ENCODE measurements at places on chromosomes 2 and 18.

- DNase-seq = no peak
Measured at GRCh38 chr2:74427551-74427950, 6.0 kb downstream of the WDR54 start.

DNA sequence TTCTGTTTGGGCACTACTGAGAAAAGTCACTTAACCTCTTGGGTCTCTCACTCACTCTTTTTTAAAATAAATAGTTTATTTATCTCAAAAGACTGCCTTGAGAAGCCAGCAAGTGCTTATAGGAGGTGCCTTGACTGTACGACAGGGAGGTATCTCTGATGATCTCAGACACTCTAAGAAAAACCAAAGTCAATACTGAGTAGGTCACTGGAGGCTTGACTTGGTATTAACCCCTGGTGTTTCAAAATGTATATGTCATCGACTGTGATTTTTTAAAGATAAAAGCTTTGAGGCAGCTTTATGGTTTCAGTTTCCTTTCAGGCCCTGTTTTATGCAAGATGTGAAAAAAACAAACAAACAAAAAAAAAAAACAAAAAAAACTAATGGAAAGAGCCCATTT lies 33.7 kb downstream of the MREG start:
- DNase-seq = no peak

- DNase-seq = no peak
Measured at GRCh38 chr2:66839551-66840320, 404.8 kb downstream of the MEIS1 start.

DNA sequence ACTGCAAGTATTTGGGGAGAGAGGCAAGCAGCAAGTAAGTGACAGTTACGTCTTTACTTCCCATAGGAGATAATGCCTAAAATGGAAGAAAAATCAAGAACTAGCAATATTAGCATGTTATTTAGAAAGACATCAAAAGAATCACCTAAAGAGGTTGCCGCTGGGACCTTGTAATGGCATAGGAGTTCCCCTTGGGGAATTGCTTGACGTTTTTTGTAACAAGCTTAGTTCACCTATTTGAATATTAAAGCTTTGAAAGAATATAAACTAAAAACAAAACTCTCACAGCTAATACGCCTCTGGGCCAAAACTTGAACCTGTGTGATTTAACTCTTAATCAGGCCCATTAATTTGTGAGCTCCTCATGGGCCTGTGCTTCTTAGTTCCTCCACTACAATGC lies 89.0 kb downstream of the AAK1 start:
- DNase-seq = no peak

- no peak for DNase-seq
Measured at GRCh38 chr18:13302040-13302439, 83.5 kb downstream of the LDLRAD4 start.

DNA sequence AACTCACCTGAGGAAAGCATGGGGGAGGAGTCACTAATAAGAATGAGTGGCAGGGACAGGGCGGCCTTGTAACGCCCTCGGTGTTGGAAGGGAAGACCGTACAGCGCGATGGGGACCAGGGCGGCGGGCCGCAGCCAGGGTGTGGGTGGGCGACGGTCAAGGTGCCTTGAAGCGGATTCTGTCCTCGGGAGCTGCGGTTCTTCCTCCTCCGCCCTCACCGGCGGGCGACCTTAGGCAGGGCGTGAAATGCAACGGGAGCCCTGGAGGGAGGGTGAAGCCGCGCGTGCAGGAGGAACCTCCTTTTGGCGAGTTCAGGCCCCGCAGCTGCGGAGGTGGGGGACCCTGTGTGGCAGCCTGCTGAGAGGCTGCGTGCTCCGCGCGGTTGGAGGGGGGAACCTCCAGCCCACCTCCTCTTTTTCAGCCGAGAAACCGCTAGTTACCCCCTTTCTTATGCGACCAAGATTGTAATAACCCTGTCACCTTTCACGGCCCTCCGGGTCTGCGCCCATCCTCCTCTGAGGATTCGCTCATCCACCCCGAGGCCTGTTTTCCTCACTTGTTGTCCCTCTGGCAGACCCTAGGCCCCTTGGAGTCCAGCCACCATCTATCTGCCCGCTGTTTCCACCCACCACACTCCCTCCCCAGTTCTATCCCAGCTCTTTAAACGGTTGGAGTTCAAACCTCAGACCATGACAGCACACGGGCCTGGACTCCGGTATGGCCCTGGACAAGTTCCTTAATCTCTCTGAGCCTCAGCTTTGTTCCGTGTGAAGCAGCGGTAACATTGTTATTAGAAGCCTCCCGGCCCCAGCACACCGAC lies 823 bp upstream of the RNU2-63P start:
- DNase-seq = no peak

- no peak for DNase-seq
Measured at GRCh38 chr18:67794521-67794920, 278.0 kb upstream of the DSEL start.

DNA sequence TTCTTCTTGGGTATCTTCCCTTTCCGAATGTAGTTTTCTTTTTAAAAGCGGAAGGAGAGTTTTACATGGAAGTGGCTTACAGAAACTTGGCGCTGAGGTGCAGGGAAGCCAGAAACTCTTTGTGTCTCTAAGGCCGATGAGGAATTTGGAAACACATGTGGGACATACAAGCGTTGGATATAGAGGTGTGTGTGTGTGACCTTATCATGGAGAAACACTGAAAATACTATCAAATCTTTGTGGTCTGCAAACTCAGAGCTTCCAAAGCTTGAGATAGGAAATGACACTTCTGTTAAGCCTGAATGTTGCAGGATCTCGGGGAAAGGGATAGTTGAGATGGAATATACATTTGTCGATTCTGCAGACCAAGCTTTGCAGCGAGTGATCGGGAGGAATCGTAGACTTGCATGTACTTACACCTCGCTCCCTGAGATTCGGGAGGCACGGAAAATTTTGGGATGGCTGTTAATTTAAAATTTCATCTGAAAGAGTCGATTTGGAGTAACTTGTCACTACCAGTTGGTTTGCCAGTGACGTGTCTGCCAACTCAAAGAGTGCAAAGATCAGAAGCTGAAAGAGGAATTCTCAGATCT lies 1.0 kb downstream of the NAB1 start:
- DNase-seq = no peak

DNA sequence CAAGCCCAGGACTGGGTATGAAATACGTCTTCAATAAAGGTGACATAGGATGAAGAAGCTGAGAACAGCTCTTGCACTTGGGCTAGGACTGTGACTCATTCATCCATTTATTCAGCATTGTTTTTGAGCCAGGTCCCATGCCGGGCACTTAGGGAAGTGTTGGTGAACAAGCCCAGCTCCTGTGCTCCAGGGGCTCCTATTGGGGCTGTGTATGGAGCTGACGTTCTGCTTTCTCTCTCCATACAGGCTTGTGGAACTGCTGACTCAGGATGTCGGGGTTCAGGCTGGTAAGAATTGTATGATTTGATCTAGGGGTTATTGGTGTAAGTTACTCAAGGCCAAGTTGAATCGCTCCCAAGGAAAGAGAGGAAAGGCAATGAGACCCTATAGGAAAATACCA lies 24.0 kb downstream of the MYO7B start:
- DNase-seq = no peak

DNA sequence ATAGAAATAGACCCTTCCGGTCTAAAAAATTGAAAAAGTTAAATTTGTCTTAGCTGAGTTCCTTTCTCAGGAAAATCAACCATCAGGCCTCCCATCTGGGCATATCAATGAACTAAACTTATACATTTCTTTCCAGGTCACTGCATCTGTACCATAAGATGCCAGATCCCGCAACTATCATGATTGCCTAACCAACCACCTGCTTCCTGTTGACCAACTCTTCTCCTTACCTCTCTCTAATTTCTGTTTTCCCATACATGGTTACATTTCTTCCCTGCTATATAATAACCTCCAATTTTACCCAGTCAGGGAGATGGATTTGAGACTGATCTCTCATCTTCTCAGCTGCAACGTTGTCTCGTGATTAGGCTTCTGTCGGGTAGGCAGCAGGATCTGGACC lies 228.7 kb downstream of the FSIP2 start:
- DNase-seq = no peak

DNA sequence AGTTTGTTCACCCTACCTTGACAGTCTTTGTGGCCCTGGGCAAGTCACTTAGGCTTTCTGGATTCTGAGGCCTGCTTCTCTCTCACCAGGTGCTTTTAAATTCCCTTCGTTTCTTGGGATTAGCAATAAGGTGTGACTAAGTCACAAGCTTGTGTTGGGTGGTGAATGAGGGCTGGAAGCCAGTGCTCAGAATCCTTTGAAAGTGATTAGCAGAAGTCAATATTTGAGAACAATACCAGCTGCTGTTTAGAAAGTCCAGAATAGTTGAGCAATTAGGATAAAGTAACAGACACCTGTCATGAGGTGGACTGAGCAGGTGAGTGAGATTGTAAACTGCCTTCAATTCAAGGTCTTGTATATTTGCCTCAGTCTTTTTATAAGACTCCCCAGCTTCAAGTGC lies 19.3 kb upstream of the MGAT5 start:
- DNase-seq = no peak

DNA sequence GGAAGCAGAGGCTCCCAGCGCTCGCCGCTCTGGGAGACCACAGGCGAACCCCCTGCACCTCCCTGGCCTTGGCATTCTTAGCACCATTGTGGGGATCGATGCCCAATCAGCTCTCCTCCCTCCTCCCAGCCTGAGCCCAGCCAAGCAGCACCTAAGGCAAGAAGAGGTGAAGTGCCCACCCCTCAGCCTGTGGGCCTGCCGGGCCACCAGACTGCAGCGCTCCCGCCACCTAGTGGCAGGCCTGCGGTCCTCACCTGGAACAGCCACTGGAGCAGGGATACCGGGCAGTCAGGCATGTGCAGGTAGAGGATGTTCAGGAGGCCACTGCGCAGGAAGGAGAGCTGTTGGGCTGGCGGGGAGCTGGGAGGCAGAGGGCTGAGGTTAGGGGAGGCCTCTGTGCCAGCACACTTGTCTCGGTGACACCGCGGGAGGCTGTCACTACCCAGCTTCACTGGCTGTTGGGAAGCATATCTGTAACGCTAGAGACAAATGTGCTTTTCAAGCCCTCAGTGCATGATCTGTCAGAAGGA lies 35.2 kb downstream of the FAM178B start:
- peak; percentile 61 for DNase-seq

DNA sequence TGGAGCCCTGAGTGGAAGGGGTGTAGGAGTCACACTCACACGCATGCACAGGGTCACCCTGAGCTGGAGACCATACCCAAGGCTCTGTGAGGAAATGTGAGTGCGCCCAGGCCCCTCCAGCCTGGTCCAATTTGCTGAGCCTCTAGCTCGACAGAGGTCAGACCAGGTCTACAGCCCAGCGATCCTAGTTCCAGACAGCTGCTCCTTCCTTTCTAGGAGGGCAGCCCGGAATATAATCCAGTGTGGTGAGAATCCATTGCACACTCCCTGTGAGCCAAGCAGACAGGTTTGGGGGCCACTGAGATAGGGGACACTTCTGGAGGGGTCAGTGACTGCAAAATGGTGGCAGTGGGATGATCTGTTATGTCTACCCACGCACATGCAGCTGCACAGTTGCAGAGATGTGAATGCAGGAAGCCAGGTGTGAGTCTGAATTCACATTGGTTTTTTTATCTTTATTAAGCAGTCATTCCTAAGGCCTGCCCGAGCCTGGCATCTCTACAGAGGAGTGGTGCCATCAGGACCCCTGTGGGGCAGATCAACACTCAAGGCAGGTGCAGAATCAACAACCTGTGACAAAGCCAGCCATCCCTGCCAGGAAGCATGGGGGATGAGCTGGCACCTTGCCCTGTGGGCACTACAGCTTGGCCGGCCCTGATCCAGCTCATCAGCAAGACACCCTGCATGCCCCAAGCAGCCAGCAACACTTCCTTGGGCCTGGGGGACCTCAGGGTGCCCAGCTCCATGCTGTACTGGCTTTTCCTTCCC lies at the start of gene GPR148:
GPR148 (plus strand) TSS at position 522 of the 768 bp plus-strand sequence; CDS start at position 604, 82 bp downstream.
- DNase-seq = no peak

DNA sequence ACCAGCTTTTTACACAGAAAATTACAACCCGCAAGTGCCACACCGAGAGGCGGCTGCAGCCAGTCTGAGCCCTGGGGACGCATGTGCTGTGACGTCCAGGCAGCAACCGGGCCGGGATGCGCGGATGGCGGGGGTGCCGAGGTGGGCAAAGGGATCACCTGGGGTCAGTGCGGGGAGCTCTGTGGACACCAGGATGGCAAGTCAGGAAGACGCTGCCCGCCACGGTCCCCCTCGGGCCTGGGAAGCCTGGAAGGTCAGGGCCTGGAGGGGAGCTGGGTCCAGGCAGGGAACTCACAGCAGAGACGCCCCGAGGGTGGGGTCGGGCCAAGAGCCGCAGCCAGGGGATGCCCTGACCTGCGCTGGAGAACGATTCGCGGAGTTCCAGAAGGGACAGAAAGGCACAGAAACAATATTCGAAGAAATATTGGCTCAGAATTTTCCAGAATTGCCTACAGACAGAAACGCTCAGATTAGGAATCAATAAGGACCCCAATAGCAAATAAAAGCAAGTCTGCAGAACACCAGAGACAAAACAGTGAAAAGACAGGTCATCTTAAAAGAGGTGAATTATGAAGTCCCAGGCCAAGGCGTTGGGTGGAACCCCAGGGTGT lies 11.7 kb upstream of the KIF1A start:
- no peak for DNase-seq
